ENCODE measurements at places on chromosomes 1 and 21.

GRCh38 chr1:41427122-41427913 lies 57.2 kb downstream of the EDN2 start:
- no peak for DNase-seq

DNA sequence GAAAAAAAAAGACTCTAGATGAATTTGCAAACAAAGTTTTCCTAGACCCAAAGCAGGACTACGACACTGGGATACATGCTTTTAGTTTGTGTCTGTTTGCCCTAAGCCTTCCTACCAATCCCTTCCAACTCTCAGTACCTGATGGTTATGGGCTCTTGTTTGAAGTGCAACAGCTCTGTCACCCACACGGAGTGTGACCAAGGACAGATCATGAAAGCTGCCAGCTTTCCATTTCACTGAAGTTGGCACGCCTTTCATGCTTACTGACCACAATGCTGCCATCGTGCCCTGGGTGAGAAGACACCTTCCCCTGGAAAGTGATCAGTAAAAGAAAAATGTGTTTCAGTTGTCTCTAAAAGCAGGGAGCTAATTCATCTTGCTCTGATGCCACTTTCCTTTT lies 312.5 kb upstream of the PTBP2 start:
- no peak for DNase-seq

DNA sequence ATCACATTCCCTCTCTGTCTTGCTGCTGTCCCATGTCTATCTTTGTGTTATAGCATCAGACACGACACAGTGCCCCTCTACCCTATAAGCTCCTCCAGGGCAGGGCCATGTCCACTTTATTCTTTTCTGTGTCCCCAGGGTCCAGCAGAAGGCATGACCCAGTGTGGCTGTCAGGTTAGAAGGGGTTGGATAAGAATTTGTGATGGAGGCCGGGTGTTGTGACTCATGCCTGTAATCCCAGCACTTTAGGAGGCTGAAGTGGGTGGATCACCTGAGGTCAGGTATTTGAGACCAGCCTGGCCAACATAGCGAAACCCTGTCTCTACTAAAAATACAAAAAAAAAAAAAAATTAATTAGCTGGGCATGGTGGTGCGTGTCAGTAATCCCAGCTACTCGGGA lies 26.3 kb upstream of the RNF19B start:
- no peak for DNase-seq

- no peak for DNase-seq
These were observed 923.4 kb downstream of the NCAM2 start for GRCh38 chr21:21921410-21922232.

DNA sequence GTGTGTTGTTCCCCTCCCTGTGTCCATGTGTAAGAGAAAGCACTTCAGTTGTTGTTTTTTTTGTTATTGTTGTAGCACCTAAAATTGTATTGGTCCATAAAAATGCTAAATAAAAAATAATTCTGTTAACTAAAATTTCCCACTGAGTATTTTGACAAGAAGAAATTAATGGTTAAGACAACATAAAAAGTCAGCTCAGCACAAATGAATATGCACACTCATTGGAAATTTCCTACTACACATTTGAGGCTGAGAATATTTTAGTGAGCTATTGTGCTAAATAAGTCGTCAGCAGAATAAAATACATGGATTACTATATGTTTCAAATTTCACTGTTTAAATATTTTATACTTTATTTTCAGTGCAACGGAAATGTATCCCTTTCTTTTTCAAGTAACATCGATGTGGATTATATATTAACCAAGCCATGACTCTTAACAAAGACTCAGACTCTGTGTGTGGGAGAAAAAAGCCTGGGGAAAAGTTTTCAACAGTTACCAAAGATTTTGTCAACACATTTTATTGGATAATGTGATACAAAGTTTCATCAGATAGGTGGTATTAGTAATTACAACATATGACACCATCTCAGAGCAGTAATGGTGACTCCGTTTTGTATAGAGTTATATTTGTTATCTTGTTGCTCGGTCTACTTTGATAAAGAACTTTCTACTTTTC lies 63.4 kb downstream of the LYPLAL1 start:
- DNase-seq, result no peak

GRCh38 chr1:3891329-3891865 lies 8.7 kb downstream of the C1orf174 start:
- no peak for DNase-seq

DNA sequence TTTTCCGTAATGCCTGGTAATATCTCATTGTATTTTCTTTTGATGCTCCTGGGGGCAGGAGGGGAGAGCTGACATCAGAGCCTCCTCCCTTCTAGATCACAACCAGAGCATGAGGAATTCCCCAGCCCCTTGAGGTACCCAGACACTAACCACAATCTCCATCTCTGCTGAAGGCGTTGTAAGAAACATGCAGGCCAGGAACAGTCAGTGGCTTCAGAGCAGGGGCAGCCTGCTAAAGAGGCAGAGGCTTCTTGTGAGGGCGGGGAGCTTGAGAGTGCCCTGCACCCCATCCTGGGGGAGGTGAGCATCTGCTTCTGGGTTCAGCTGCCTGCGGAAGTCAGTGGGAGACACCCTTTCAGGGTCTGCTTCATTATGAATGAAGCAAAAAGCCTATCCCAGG lies 19.0 kb downstream of the MAPKAPK2 start:
- DNase-seq, result no peak

GRCh38 chr1:204417074-204417997 lies 5.7 kb upstream of the PPP1R15B start:
- DNase-seq, result peak; percentile 66

- DNase-seq, result peak; percentile 21
These were observed 22.7 kb downstream of the MATN1 start for GRCh38 chr1:30700528-30701257.

- no peak for DNase-seq
These were observed 70.9 kb upstream of the ACOT11 start for GRCh38 chr1:54477153-54477561.

DNA sequence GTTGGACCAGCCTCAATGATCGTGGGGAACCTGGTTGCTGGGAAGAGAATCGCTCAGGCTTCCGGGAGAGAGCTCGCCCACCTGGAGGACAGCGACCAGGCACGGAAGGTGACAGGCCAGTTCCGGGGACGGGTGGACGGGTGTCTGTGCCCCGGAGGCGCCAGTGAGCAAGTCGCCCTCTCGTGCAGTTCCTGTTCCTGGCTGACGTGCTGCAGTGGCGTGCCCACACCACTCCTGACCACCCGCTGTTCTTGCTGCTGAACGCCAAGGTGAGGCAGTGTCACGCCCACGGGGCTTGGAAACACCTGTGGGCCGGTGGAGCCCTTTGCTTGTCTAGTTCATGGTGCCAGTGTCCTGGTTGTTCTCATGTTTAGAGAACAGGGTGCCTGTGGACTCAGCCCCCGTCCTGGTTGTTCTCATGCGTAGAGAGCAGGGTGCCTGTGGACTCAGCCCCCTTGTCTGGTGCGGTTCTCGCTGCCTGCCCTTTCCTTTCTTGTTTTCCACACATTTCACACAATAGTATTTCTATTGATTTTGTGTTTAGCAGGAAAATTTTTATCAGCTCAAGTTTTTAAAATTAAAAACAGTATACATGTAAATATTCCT lies 53.1 kb downstream of the S100B start:
- no peak for DNase-seq

- DNase-seq, result no peak
These were observed 11.9 kb downstream of the ACTRT2 start for GRCh38 chr1:3033040-3033789.

DNA sequence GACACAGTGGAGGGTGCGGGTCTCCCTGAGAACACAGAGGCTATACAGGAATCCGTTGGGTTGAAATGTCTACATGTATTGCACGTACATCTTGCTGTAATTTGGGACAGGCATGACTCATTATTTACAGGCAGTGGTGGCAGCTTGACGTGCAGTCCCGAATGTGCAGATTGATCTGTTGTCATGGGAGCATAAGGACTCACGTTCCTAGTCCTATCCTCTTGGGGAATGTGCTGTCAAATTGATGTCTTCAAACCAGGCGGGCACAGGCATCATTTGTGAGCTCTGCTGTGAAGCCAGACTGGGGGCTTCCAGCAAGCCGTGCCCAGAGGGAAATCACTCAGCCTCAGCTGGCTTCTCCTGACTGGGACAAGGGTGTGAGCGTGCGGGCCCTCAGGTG lies 40.5 kb downstream of the S100B start:
- no peak for DNase-seq

GRCh38 chr21:21688889-21689288 lies 690.7 kb downstream of the NCAM2 start:
- DNase-seq, result peak; percentile 46

DNA sequence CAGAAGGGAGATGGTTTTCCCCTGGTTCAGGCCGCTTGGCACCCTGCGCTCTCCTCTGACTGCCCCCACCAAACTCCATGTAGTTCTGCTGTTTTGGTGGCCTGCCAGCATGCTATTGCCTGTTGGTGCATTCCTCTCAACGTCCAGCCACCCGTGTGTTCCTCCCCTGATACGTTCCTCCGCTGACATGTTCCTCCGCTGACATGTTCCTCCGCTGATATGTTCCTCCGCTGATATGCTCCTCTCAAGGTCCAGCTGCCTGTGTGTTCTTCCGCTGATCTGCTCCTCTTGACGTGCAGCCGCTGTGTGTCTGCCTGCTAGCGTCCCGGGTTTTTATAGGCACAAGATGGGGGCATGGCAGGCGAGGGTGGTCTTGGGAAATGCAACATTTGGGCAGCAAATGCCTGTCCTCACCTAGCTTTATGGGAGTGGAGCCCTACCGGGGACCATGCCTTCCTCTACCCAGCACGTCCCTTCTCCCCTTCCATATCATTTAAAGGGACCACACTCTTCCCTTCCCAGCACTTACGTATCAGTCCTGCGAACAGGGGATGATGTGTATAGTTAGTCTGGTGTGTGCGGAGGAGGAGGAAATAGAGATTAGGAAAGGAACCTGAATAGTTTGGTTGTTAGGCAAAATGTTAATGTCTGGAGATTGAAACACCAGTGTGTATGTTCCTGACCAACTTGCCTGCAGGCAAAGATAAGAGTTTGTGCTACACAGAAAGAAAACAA lies 40.6 kb upstream of the PLA2G5 start:
- DNase-seq, result no peak

- no peak for DNase-seq
These were observed 9.9 kb downstream of the KIAA1614 start for GRCh38 chr1:180922631-180923015.

DNA sequence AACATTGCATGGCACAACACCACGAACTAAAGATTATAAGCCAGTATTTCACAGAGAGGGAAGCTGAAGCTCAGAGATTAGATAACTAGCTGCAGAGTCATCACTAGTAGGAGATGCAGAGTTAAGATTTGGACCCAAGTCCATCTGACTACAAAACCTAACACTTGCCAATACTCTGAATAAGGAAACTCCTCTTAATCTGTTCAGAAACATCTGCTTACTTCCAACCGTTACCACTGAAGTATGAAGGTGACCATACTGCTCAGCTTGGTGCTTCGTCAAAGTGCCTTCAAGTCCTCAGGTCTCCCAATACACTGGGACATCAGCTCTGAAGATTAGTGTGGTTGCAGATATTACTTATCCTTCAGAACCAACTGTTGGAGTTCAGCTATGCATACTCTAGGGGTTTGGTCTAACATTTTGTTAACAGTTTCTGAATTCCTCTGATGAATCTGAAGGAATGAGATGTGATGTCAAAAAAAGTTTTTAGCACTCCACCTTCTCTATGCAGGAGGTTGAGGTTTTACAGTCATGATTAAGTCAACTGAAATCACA lies 179.6 kb downstream of the TPR start:
- DNase-seq, result no peak

GRCh38 chr1:160471253-160471652 lies 51.8 kb downstream of the SLAMF6 start:
- DNase-seq, result no peak

GRCh38 chr1:45686015-45686287 lies 382 bp downstream of the GPBP1L1 start:
- DNase-seq, result peak; percentile 62

GRCh38 chr1:152622803-152623202 lies at the start of gene LCE3A:
TSS of gene LCE3A (minus strand) at chr1:152623103. CDS start at chr1:152623103, 0 bp downstream.
- no peak for DNase-seq

GRCh38 chr1:12712076-12712475 lies 3.8 kb upstream of the AADACL3 start:
- no peak for DNase-seq

GRCh38 chr1:44964396-44964795 lies 22.0 kb downstream of the EIF2B3 start:
- no peak for DNase-seq

DNA sequence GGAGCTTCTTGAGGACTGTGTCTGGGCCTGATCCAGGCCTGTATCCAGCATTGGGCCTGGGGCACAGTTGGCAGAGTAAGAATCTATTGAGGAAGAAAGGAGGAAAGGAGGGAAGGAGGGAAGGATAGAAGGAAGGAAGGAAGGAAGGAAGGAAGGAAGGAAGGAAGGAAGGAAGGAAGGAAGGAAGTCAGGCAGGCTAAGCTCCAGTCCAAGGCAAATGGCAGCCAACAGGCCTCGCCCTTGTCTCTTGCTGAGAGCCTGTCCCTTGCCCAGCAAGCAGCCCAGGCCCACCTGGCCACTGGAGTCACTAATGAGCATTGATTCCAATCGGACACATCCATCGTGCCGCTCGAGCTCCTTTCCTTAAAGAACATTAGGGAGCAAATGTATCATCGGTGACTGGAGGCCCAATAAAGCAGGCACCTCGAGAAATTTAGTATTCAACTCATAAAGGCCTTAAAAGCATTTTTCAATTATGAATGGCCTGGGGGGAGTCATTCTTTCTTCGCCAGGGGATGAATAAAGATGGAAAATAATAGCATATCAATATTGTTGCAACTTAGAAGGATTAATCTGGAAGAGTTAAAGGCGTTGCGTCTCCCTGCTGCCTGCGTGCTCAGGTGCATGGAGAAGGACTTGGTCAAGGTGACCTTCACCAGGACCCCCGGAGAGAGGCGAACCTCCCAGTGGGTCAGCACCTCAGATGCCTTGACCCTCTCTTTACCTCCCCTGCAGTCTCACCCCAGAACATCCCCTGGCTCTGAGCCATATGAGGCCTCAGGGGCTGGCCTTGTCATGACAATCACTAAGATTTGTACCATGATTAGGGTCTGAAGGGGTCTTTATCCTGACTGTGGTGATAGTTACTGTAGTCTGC lies 144.5 kb upstream of the RUNX3 start:
- no peak for DNase-seq

All from head of caudate nucleus (tissue), 42 donors.